NCI-H187 (cell line): ENCODE measurements at places on chromosomes 11 and 22.

DNA sequence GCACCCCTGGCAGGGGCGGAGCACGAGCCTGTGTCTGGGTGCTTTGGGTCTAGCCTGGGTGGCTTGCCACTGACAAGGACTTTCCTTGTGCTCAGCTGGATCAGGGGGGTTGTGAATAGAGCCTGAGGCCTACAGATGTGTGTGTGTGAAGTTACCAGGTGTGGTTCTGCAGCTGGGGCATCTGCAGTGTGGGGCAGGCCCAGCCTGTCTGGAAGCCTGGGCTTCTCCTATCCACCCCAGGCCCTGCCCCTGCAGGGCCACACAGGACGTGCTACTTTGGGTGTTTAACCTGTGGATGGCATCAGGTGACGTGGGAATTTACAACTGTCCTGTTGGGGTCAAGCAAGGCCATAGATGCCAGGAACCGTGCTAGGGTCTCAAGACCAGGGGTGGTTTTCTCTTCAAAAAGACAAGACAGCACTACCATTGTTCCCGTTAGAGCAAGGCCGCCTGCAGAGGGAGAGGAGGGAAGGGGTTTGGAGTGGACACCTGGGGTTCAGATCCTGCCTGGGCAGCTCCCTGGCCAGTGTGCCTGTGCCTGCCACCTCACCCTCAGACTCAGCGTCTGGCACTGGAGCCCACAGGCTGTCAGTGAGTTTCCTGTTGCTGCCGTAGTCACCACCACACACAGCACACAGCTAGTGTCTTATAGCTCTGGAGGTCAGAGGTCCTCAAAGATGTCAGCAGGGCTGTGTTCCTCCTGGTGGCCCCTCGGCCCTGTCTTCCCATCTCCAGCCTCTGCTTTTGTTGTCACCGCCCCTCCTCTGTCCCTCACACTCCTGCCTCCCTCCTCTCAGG, 31.6 kb downstream of the CTTN start:
- DNase-seq: no peak

- no peak for DNase-seq
Measured at GRCh38 chr11:6440906-6441358, at the start of gene HPX. Gene HPX, minus strand, starts transcription at chr11:6440987. Its CDS starts 24 bp downstream, at chr11:6440963.

GRCh38 chr22:42926104-42926503, 69.0 kb upstream of the ARFGAP3 start:
- DNase-seq: no peak

- DNase-seq: no peak
Measured at GRCh38 chr22:21780259-21780658, 44.7 kb upstream of the YPEL1 start.
